IMR-90 (cell line): ENCODE measurements at places on chromosomes 7 and 10. TPM values are rescaled to one million over a fixed set of nuclear protein-coding genes. Genes with fewer than 3 reads are reported as not detected.

MUC12 gene
- polyA plus RNA-seq, result 4.0 and 4.1 TPM in 2 replicates

ANKRD7 gene
- 0.17 TPM in 2 replicates for polyA plus RNA-seq

- DNase-seq, result no peak
These were observed 124.9 kb downstream of the OAT start for GRCh38 chr10:124293616-124294449.

DNA sequence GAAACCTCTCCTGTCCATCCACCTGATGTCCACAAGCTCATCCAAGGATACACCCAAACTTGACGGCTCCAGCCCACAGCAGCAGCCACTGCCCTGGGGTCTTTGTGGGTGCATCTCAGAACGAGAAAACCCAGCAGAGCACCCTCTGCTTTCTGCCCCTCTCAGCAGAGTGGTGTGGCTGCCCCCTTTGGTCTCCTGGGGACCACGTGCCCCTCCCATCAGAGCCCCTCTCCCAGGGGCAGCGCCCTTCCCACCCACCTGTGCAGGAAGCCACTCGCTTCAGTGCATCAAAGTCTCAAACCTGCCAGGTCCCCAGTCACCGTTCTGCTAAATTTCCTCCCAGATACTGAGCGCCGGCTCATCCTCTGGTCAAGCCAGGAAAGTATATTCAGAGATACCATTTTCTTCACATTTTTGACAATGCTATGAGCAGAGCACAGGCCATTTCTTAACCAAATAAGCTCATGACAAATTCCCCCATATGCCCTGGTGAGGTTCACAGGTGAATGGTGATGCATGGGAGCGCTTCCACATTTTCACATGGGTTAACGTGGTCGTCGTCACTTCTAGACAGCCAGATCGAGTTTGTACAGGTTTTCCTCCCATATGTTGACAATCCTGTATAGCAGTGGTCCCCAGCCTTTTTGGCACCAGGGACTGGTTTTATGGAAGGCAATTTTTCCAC, 32.4 kb downstream of the CAMK2B start:
- DNase-seq, result no peak

IQUB gene
- polyA plus RNA-seq, result 0.05 and 0.06 TPM in 2 replicates

ANKRD61 gene
- polyA plus RNA-seq, result 0.17 and 0.32 TPM in 2 replicates

MMP21 gene
- not detected in 2 replicates for polyA plus RNA-seq

LEP gene
- polyA plus RNA-seq, result not detected in 2 replicates

ZMIZ2 gene
- 22.9 and 24.0 TPM in 2 replicates for polyA plus RNA-seq

DNA sequence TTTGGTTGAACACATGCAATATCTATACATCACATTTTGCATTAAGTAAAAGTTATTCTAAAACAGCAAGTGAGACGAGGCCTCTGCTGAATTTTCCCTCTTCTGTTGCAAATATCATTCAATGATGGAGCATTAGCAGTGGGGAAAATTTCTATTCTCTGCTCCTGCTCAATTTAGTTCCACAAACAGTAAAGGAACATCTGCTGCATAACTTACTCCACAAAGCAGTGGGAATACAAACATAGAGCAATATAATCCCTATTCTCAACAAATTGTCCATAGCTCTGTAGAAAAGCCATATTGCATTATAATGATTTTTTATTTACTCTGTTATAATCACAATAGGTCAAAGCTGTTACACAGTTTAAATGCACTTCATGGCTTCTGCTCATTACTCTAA, 5.9 kb downstream of the AGR3 start:
- no peak for DNase-seq

DNA sequence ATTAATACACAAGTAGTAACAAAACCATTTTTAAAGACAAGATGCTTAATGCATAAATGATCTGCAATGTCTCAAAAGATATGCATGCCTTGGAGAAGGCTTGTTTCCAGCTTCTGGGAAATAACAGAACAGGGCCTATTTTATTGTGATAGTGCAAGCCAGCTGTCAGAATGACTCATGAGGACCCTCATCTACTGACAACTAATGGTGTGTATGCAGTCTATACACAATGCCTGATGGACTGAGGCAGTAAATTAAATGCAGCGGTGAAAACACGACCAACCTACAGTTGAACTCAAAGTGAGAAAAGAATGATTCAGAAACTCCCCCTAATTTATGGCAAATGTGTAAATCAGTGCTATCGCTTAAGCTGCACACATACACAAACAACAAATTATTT, 46.3 kb downstream of the VPS41 start:
- DNase-seq, result no peak

MCMBP gene
- 36.8 and 39.0 TPM in 2 replicates for polyA plus RNA-seq

DNA sequence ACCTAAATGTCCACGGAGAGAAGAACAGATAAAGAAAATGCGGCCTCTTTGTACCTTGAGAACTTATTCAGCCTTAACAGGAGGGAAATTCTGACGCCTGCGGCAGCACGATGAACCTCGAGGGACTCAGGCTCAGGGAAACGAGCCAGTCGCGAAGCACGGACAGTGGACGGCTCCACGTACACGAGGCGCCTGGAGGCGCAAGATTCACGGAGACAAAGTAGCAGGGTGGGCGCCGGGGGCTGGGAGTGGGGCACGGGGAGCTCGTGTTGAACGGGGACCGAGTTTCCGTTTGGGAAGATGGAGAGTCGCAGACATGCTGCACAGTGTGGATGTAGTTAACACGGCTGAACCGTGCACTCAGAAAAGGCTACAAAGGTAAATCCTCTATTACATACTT, 13.2 kb upstream of the UTF1 start:
- no peak for DNase-seq

DNA sequence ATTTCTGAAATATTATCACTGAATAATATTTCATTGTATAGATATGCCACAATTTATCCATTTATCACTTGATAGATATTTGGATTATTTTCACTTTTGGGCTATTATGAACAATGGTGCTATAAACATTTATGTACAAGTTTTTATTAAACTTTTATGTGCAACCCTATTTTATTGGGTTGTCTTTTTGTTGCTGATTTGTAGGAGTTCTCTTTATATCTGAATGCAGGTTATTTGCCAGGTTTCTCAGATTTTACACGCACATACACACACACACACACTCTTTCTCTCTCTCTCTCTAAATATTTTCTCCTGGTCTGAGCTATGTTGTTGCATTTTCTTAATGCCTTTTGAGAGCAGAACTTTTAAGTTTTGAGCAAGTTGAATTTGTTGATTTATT, 36.2 kb downstream of the ADK start:
- no peak for DNase-seq

DNA sequence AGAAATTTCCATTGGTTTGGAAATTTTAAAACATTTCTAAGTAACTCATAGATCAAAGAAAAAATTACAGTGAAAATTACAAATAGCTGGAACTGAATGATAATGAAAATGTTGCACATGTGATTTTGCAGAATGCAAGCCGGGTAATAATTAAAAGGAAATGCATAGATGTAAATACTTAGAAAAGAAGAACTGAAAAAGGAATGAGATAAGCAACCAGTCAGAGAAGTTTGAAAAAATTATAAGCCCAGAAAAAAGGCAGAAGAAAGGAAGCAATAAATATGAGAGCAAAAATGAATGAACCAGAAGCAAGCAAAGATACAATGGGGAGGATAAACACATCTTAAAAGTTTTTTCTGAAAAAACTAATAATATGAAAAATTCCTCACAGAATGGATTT, 3.2 kb upstream of the TMEM273 start:
- DNase-seq, result no peak

GRCh38 chr10:69124563-69125268, 738 bp downstream of the VPS26A start:
- DNase-seq, result peak; percentile 64

- DNase-seq, result peak; percentile 82
These were observed 170.9 kb downstream of the CDK14 start for GRCh38 chr7:90766814-90767564.

CALN1 gene
- polyA plus RNA-seq, result not detected in 2 replicates

GRCh38 chr10:125039354-125039769, 97.4 kb downstream of the ZRANB1 start:
- no peak for DNase-seq

- peak; percentile 36 for DNase-seq
These were observed 209.1 kb downstream of the PHF14 start for GRCh38 chr7:11182736-11183135.

- DNase-seq, result no peak
These were observed 6.2 kb downstream of the TET1 start for GRCh38 chr10:68566351-68566750.

DNA sequence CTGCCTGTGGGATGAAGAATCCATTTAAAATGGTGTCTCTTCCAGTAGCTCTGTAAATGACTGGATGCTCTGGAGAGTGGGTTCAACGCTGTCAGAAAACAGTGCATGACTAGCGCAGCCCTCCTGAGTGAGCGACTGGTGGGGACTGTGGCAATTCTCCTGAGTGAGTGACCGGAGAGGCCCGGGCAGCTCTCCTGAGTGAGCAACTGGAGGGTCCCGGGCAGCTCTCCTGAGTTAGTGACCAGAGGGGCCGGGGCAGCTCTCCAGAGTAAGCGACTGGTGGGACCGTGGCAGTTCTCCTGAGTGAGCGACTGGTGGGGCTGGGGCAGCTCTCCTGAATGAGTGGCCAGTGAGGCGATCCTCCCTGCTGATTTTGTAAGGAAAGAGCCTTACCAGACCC, 85.5 kb downstream of the WDR37 start:
- DNase-seq, result no peak

GRCh38 chr10:124721330-124722045, 22.7 kb downstream of the FAM53B start:
- DNase-seq, result no peak

CYREN gene
- polyA plus RNA-seq, result 24.2 and 29.2 TPM in 2 replicates

GRCh38 chr10:18214691-18215563, 74.7 kb downstream of the CACNB2 start:
- DNase-seq, result peak; percentile 73

GRCh38 chr10:110494532-110494931, 3.2 kb upstream of the DUSP5 start:
- peak; percentile 49 for DNase-seq

GRCh38 chr7:23285657-23286646, 13.2 kb upstream of the MALSU1 start:
- DNase-seq, result no peak
